Stimulated activated CD4-positive, alpha-beta T cell treated with anti-CD3 and anti-CD28 coated beads, Interleukin-12 subunit alpha, Interleukin-12 subunit beta, amount 100 ng/mL, for 24 hours (primary cell): ENCODE measurements at places on chromosomes 12 and 14.
A peak's percentile ranks its signal among the peaks of the same experiment; 100 is the strongest.

DNA sequence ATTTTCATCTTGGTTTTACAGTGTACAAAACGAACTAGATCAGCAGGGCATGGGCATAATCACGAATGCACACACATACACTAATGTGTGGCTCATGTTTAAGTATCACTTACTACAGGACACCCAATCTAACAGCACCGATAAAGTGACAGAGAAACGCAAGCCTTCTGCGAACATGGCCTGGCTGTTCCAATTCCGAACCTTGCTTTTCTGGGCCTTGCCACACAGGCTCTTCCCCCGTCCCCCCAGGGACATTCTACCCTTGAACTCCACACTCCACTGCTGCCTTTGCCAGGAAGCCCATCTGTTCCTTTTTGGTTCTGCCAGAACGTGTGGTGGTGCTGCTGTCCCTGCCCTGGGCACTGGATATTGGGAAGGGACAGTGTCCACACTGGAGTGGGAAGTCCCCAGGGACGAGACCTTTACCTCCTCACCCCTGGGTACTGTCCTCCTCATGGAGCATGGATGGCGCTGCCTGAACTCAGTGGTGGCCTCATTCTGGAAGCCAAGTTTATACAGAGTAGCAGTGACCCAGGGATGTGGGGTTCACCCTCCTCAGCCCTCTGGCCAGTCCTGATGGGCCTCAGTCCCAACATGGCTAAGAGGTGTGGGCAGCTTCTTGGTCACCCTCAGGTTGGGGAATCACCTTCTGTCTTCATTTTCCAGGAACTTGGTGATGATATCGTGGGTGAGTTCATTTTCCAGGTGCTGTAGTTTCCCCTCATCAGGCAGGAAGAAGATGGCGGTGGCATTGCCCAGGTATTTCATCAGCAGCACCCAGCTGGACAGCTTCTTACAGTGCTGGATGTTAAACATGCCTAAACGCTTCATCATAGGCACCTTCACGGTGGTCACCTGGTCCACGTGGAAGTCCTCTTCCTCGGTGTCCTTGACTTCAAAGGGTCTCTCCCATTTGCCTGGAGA lies 7.9 kb downstream of the SERPINA1 start:
- no peak for DNase-seq

- DNase-seq = no peak
Measured at GRCh38 chr12:41856228-41856627, 288.4 kb downstream of the GXYLT1 start.

DNA sequence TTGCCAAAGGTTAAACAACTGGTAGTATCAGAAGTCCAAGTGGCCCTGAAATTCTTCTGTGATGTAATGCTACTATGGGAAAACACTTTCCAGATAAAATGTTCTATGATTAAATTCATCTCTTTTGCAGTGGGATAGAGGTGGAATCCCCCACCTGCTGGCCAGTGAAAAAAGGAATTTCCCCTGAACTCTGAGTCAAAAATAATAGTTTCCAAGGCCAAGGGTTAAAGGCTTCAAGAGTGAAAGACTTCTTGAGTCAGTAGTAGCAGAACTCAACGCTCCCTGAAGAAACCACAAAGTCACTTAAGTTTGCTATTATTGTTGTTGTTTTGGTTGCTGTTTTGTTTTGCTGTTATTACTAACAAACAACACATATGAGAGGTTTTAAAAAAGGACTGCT lies 330.8 kb downstream of the SOX5 start:
- DNase-seq = no peak

GRCh38 chr14:94109915-94110250 lies 653 bp upstream of the IFI27 start:
- no peak for DNase-seq

DNA sequence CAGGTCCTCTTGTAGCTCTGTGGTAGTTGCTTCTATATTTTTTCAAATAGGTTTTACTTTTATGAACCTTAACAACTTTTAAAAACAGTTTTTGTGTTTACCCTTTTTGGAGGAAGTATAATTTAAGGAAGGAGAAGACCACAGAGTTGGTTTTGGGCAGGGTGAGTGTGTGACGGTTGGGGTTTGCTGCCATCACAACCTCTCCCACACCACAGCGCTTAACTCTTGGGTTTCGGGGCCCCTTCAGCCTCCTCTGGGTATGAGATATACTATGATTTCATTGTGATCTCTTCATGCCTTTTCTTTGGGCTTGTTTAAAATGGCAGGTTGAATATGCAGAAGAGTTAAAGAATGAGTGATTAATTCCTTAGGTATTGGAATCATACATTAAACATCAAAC lies 228.7 kb upstream of the CRY1 start:
- DNase-seq = peak; percentile 37

DNA sequence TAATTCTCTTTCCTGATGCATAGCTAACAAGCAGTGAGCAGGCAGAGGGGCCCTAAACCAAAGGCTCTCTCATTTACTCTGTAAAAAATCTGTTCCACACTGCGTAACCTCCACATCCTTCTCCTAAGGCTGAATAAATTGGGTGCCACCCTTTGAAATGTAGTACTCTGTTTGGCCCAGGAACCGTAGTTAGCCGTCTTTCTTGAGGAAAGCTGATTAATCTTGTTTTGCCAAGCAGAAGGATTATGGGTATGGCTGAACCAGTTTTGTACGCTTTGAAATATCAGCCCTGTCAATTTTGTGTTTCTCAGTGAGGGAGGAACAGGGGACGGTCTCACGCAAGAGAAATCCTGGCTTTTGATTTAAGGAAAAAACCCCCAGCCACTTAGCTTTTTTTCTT lies 19.7 kb downstream of the EML1 start:
- no peak for DNase-seq

DNA sequence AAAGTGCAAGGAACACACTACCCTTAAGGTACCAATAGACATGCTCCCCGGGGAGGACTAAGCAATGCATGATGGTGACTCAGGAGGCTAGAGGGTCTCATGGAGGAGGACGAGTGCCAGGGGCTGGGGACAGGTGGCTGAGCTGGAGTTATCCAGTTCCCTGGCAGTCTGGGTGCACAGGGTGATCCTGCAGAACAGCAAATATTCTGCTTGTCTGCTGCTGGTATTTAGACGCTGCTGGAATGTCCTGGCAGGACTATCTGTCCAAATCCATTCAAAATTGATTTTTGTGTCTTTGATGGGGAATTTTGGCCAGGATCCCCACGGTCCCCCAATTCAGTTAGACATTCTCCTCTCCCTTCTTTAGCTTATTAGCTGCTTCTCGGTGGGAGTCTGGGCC lies 138.7 kb downstream of the C12orf75 start:
- DNase-seq = no peak

GRCh38 chr12:6249580-6249979 lies 49.4 kb downstream of the CD9 start:
- no peak for DNase-seq
